ENCODE measurements at places on chromosomes 2 and 18.

DNA sequence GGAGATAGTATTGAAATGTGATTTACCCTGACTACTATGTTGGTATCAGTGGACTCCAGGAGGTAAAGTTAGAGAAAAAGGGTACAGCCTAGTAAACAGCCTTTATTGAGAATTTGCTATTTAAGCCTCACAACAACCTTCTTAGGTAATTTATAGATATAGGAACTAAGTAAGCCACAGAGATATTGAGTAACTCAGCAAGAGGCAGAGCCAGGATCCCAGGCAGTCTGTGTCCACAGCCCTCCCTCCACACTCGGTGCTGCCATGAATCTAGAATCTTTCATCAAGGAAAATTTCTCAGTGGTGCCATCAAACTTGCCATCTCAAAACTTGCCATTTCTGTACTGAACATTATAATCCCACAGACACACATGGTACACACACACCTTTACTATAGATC lies 170.9 kb downstream of the CAPN13 start:
- no peak for DNase-seq

DNA sequence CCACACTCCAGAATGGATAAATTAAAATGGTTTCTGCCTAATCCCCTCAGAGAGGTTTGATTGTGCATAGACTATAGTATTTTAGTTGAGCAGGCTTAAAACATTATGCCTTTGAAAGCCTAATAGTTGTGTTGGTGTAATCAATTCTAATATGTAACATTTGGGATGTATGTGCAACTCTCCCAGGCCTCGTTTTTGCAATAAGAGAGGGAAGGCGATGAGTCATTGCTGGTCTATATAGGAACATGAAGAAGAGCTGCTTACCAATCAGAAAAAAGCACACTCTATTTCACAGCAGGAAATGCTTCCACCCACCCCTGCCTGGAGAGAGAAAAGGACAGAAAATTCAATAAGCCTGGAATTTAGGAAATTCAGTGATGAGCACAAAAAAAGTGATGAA lies 1424.0 kb upstream of the PIK3C3 start:
- no peak for DNase-seq

DNA sequence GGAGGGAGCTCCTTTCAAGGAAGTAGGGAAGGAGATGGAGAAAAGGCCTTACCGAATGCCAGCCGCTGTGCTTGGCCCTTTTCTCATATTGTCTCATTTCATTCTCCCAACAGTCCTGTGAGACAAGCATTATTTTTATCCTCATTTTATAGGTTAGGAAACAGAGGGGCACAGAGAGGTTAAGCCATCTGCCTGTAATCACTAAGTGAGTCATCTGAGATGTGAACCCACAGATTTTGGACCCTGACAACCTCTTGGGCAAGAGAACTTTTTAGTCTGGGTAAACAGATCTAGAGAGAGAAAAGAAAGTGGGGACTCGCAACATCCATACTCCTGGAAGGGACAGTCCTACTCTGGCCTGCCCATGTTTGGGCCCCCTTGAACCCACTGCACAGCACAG lies 91.7 kb upstream of the LCLAT1 start:
- DNase-seq: no peak

DNA sequence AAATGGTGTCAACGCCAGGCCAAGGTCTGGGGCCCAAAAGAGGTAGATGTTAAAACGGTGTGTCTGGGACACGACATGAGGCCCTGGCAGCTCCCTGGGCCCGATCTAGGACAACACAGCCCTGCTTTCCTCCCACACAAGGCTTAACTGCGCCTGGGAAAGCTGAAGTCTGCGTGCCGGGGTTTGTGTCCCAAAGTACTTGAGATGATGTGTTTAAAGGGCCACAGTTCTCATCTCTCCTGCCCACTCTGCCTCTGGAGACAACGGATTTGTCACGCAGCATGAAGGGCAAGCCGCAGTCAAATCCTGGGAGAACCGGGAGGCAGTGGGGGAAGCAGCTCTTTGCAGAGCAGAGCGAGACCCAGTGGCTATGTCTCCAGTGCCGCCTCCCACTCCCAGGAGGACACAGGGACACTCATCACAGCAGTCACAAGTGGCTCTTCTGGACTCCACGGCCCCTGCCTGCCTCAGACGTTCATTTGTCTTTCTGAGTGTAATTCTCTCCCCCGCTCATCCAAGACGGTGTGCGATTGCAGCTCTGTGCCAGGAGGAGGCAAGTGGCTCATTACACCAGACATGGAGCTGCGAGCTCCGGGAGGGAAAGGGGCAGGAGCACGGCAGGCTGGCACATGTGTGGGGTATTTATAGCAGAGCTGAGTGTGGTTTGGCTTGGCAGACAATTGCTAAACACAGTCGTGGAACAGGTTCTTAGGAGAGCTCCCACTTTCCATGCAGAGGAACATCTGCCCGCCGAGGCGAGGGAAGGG lies 57.7 kb upstream of the SEMA4C start:
- no peak for DNase-seq

DNA sequence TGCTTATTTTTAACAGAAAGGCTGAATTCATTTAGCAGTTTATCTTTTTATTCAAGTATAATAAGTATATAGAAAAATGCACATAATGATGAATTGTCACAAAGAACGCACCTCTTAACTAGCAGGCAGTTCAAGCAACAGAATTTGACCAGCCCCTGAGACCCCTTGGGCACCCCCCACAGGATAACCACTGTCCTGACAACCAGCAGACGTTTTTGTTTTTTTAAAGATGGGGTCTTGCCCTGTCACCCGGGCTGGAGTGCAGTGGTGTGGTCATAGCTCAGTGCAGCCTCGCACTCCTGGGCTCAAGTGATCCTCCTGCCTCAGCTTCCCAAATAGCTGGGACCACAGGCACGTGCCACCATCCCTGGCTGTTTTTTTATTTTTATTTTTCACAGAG lies 14.0 kb downstream of the PRELID3A start:
- DNase-seq: no peak

GRCh38 chr2:176164611-176165369 lies 7.7 kb downstream of the HOXD3 start:
- DNase-seq: no peak

DNA sequence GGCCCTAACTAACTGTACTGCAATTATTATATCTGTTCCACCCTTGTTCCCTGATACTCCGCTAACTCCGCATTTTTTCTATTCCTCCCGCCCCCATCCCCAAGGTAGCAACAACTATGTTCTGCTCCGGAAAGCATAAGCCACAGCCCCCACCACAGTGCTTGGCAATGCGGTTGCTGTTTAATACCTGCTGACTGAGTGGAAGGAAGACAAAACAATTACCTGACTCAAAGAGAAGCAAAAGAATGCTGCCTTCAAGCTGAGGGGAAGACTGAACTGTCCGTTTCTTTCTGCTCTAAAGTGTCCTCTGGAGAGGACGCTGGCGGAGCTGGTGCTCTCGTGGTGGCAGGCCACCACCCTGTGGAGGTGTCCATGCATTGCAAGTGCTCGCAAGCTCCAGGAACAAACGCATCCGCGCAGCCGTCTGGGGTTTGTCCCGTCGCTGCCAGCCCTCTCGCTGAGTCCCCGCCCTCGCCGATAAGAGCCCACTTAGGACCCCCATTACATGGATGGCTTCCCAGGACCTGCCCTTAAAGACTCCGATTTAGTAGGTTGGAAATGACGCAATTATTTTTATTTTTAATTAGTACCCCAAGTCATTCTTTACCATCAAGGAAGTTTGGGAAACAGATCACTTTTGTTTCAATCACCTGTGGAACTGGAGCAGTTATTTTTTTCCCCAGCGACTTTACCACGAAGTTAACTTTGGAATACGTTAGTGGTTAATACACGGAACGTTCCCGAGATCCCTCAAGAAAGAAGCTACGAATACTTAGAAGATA lies 1.6 kb upstream of the MYL12A start:
- peak; percentile 61 for DNase-seq

DNA sequence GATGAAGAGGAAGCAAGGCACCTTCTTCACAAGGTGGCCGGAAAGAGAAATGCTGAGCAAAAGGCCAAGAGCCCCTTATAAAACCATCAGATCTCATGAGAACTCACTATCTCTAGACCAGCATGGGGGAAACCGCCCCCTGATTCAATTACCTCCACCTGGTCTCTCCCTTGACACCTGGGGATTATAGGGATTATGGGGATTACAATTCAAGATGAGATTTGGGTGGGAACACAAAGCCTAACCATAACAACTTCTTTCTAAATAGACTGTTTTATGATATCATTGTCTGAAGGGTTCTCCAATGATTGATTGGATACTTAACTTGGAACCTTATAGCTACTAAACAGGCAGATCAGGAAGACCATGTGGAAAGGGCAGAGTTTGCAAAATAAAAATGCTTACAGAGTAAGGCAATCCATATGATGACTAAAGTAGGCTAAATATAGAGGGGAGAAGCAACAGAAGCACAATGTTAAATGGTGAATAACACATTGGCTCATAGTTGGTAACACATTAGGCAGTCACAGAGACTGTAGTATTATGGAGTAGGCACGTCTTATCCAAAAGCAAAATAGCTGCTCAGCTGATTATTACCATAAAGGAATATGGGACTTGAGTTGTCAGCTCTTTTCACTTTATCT lies 179.0 kb downstream of the BARD1 start:
- no peak for DNase-seq

DNA sequence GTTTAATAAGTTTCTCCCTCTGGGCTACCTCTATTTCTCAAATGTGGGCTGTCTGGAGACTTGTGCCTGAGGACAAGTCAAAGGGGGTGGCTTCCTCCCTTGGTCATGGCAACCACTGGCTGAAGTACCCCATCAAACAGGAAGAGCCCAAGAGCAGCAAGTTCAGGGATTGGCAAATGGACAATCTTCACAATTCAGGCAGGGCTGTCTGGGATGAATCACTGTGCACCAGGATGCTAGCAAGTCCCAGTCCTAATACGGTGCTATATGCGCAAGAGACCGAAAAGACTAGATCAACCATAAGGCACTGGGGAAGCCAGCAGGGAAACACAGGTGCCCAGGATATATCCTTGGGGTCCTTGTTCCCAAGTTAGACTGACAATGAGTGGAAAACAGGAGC lies 75.5 kb downstream of the ANTXR1 start:
- no peak for DNase-seq

- no peak for DNase-seq
These were observed 549.6 kb upstream of the CELF4 start for GRCh38 chr18:38115201-38115600.

DNA sequence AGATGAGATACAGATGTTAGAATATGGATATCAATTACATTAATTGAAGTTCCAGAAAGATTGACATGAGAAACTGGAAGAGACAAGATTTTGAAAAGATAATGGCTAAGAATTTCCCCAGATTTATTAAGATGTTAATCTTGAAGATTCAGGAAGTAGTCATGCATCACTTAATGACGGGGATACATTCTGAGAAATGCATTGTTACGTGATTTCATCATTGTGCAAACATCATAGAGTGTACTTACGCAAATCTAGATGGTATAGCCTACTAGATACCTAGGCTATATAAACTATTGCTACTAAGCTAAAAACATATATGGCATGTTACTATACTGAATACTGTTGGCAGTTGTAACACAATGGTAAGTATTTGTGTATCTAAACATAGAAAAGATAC lies 6.8 kb upstream of the CHMP3 start:
- DNase-seq: no peak

- DNase-seq: no peak
These were observed 60.5 kb upstream of the PELI1 start for GRCh38 chr2:64204703-64205102.

GRCh38 chr2:13558368-13558767 lies 841.6 kb downstream of the TRIB2 start:
- DNase-seq: no peak

DNA sequence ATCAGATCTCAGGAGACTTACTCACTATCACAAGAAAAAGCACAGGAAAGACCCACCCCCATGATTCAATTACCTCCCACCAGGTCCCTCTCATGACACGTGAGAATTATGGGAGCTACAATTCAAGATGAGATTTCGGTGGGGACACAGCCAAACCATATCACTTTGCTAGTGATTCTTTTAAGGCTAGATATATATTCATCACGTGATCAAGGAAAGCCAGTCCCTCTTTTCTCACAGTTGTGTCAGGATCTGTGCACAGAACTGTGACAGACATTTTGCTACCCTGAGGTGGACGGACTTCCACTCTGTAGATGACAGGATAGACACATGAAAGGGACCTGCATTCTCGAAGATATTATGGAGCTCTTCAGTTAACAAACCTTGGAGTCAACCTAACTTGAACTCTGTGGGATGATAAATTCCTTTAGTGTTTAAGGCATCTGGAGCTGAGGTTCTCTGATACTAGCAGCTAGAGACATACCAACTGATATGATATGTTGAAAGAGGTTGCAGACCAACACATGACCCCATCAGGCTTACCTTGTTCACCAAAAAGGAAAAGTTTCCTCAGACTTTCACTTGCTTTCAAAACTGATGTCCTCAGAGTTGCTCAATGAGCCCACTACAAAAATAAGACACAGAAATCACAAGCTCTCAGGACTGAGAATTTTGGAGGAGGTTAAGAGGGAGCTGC lies 66.3 kb upstream of the SCG2 start:
- no peak for DNase-seq

- no peak for DNase-seq
These were observed 191.4 kb downstream of the NRXN1 start for GRCh38 chr2:50840341-50841124.

DNA sequence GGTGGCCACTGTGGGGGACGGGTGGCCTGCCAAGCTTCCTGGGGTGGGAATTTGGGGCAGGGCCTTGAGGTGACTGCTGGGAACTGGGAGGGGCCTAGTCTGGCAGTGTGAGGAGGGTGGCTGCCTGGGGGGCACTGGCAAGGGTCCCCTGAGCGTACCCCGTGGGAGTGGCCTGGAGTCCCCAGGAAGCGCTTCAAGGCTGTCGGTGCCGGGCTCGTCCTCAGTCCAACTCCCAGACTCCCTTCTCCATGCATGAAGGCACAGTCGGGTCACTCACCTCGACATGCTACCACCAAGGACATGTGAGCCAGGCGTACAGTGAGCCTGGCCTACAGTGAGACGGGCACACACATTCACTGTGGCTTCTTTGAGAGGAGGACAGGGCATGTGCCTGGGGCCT lies 105.3 kb downstream of the SMIM21 start:
- DNase-seq: no peak

- no peak for DNase-seq
These were observed 19.9 kb upstream of the TTN start for GRCh38 chr2:178827111-178827510.

DNA sequence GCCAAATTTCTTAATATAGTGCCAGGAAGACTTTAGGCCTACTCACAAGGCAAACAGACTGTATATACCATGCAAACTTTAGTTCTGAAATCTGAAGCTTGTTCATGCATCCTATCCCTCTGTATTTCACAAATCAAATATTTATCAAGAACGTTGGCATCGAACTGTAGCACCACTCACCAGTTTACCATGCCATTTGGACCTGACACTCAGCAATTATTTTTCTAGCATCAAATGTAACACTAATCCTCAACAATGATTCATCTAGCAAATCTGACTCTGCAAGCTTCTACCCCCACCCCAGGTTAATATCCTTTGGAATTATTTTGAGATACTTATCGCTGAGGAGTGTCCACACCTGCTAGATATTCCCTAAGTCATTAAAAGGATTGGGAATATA lies 1506.6 kb downstream of the LRP1B start:
- DNase-seq: no peak

Data from effector memory CD8-positive, alpha-beta T cell (primary cell).